ENCODE measurements at places on chromosomes 5 and 9. TPM values are rescaled to one million over a fixed set of nuclear protein-coding genes. Genes with fewer than 3 reads are reported as not detected.

Gene IRX4
- total RNA-seq: not detected

Gene ANKRD31
- total RNA-seq: 0.46 TPM

Gene MAMDC2
- 41.0 TPM for total RNA-seq

Gene GABRA1
- total RNA-seq: not detected

Gene RXFP3
- not detected for total RNA-seq

Gene ISL1
- not detected for total RNA-seq

Gene SURF6
- total RNA-seq: 13.6 TPM

Gene FAM240B
- total RNA-seq: not detected

DNA sequence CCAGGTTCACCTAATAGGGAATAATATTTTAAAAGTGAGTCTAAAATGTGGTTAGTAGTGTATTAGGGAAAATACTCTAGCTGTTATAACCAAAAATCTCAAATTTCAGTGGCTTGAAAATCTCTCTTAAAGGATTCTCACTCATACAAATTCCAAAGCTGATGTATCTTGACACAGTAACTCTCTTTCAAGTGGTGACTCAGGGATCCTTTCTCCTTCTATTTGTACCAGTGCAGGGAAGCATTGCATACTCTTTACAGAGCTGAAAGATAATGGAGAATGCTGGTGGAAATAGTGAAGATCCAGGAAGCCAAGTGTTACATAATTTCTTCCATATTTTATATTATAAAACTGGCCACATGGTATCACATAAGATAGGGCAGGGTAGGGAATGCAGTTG is 560.2 kb upstream of the CDH9 start:
- DNase-seq: no peak
- H3K27me3 ChIP-seq: no peaks in the 10 kb centered on the region
- H3K4me1 ChIP-seq: no peaks in the 10 kb centered on the region
- no peaks in the 10 kb centered on the region for H3K36me3 ChIP-seq
- H3K4me3 ChIP-seq: no peak overlapping the region

GRCh38 chr9:20558566-20559016 is 63.7 kb downstream of the MLLT3 start:
- H3K4me1 ChIP-seq: peaks cover 8% of the 10 kb centered on the region
- H3K27ac ChIP-seq: no peak overlapping the region
- no peak for DNase-seq
- no peak overlapping the region for H3K4me3 ChIP-seq
- no peaks in the 10 kb centered on the region for H3K36me3 ChIP-seq

DNA sequence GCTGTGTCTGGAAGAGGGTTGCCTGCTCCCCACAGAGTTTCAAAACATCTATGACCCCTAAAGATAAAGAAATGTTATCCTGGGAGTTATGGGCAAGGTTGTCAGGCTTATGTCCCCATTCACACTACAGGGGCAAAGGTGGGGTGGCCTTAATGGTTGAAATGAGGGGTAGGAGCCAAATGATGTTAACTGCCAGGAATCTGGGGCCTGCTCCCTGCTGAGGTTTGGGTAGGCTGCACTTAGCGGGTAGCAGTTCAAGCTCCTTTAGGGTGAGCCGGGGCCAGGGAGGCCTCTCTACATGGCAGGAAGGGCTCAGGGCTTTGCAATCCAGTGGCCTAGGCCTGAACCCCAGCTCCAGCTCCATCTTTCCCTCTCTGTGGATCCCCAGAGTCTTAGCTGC is 3.0 kb downstream of the FGF18 start:
- H3K27me3 ChIP-seq: peaks cover 2% of the 10 kb centered on the region
- H3K4me1 ChIP-seq: peaks cover 6% of the 10 kb centered on the region
- no peak for DNase-seq
- no peak overlapping the region for H3K27ac ChIP-seq
- no peaks in the 10 kb centered on the region for H3K36me3 ChIP-seq

GRCh38 chr5:54401515-54401914 is 54.0 kb upstream of the HSPB3 start:
- no peak overlapping the region for H3K27ac ChIP-seq
- H3K4me1 ChIP-seq: no peaks in the 10 kb centered on the region
- no peak for DNase-seq
- H3K27me3 ChIP-seq: no peaks in the 10 kb centered on the region
- H3K4me3 ChIP-seq: no peak overlapping the region

GRCh38 chr9:124011460-124012301 is at the start of gene LHX2:
Gene LHX2, plus strand, starts transcription at chr9:124011768. Its CDS starts 581 bp downstream, at chr9:124012349.
- no peaks in the 10 kb centered on the region for H3K36me3 ChIP-seq
- H3K4me3 ChIP-seq: no peak within 1 kb of the TSS

GRCh38 chr9:95385521-95385920 is 68.0 kb upstream of the FANCC start:
- H3K4me3 ChIP-seq: no peak overlapping the region
- no peak for DNase-seq
- H3K27ac ChIP-seq: no peak overlapping the region
- no peaks in the 10 kb centered on the region for H3K4me1 ChIP-seq

- no peak overlapping the region for H3K4me3 ChIP-seq
- H3K36me3 ChIP-seq: no peaks in the 10 kb centered on the region
- no peak for DNase-seq
- no peaks in the 10 kb centered on the region for H3K27me3 ChIP-seq
- H3K27ac ChIP-seq: no peak overlapping the region
These were observed 12.1 kb downstream of the FAM78A start for GRCh38 chr9:131264231-131264630.

- H3K4me3 ChIP-seq: no peak overlapping the region
- no peak for DNase-seq
- H3K36me3 ChIP-seq: no peaks in the 10 kb centered on the region
These were observed 918.3 kb downstream of the NR2F1-AS1 start for GRCh38 chr5:92662741-92663140.

DNA sequence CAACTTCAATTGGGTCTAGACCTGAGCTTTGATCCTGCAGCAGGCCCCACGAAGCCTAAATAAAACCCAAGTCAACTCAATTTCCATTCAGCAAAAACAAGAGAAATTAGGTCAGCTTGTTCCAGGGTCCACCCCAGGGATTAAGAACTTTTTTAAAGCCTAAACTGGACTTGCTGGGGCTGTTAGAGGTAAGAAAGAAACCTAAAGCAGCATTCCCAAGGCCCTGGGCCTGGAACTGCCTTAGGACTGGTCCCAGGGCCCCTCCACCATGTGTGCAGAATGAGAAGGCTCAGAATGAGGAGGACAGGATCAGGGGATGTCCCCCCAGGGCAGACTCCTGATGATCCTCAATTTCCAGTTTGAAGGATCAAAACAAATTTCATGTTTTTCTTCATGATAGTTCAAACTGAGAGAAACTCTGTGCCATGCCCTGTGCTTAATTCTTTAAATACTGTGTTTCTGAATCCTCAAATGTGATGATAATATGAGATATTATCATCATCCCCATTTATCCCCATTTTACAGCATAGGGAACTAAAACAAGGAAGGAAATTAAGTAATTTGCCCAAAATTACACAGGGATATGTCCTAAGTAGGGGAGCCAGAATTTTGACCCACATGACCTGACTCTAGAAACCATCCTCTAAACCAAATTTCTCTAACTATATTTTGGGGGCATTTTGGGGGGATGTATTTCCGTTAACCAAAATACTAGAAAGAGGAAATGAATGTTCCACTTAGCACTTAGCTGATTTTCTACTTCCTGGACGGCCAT is 64.5 kb downstream of the DENND1A start:
- no peaks in the 10 kb centered on the region for H3K27me3 ChIP-seq
- H3K27ac ChIP-seq: no peak overlapping the region
- no peaks in the 10 kb centered on the region for H3K36me3 ChIP-seq
- no peaks in the 10 kb centered on the region for H3K4me1 ChIP-seq
- no peak overlapping the region for H3K4me3 ChIP-seq

GRCh38 chr5:109936996-109937395 is 247.3 kb downstream of the MAN2A1 start:
- H3K4me1 ChIP-seq: no peaks in the 10 kb centered on the region
- no peak overlapping the region for H3K4me3 ChIP-seq
- H3K27me3 ChIP-seq: no peaks in the 10 kb centered on the region
- no peak for DNase-seq

- H3K27me3 ChIP-seq: no peaks in the 10 kb centered on the region
- H3K27ac ChIP-seq: no peak overlapping the region
- DNase-seq: no peak
- no peaks in the 10 kb centered on the region for H3K36me3 ChIP-seq
These were observed 199.8 kb downstream of the ZNF608 start for GRCh38 chr5:124546643-124547042.

DNA sequence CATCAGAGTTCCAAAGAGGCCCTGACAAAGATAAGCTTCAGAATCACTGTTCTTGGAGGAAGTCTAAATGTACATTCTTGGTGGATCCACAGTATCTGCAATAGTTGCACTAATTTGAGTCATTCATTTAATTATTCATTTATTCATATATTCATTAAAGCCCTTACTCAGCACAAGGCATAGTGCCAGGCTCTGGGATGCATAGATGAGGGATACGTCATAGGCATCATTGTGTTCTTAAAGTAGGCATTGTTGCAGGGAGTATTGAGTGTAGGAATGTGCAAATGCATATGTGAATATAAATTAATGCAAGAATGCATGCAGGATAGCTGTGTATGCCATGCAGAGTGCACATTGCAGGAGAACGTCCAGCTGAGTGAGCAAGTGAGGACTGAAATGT is 100.7 kb downstream of the DRD1 start:
- no peaks in the 10 kb centered on the region for H3K36me3 ChIP-seq
- H3K4me3 ChIP-seq: no peak overlapping the region
- no peaks in the 10 kb centered on the region for H3K27me3 ChIP-seq
- H3K27ac ChIP-seq: no peak overlapping the region

DNA sequence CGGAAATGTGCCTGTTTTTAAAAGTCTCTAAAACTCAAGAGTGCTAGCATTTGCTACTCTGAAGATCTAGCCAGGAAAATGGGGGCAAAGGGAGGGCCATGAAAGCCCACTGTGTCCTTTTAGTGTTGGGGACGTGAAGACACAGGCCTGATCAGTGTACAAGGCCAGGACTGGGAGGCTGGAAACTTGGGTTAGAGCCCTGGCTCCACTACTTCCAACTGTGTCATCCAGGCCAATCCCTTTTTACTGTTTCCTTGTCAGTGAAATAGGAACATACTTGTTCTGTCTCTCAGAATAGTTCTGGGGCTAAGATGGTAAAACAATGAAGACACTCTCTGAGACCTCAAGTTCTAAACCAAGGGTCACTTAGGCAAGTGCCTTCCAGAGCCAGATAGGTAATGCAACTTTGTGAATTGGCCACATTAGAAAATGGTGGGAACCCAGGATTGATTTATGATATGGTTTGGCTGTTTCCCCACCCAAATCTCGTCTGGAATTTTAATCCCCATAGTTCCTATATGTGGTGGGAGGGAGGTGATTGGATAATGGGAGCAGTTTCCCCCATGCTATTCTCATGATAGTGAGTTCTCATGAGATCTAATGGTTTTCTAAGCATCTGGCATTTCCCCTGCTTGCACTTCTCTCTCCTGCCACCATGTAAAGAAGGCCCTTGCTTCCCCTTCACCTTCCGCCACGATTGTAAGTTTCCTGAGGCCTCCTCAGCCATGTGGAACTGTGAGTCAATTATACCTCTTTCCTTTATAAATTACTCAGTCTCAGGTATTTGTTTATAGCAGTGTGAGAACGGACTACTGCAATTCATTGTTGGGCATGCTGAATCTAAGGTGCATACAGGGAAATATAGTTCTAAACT is 30.4 kb upstream of the B4GALT1 start:
- no peaks in the 10 kb centered on the region for H3K27me3 ChIP-seq
- H3K36me3 ChIP-seq: no peaks in the 10 kb centered on the region
- H3K27ac ChIP-seq: no peak overlapping the region
- DNase-seq: no peak
- H3K4me3 ChIP-seq: no peak overlapping the region

GRCh38 chr5:33240558-33240957 is 200.2 kb upstream of the TARS1 start:
- no peaks in the 10 kb centered on the region for H3K4me1 ChIP-seq
- H3K36me3 ChIP-seq: no peaks in the 10 kb centered on the region
- no peak overlapping the region for H3K27ac ChIP-seq

GRCh38 chr9:16143947-16144890 is 591.4 kb downstream of the CCDC171 start:
- no peaks in the 10 kb centered on the region for H3K36me3 ChIP-seq
- peaks cover 3% of the 10 kb centered on the region for H3K4me1 ChIP-seq
- no peaks in the 10 kb centered on the region for H3K27me3 ChIP-seq
- no peak overlapping the region for H3K4me3 ChIP-seq

DNA sequence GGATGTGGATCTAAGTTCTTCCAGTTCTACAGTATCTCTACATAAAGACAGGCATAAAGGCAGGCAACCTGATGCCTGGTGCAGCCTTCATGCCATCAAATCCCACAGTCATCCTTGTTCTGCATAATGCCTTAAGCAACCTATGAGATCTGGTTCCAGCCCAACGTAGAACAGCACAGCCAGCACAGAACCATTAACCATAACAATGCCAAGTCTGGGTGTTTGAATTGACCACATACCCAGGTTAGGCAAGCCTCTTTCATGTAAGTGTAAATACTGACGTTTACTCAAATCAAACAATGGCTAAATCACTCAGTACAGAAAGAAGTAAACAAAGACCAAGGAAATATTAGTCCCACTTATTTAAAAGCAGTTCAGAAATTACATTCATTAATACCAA is 195.0 kb downstream of the ADAMTSL1 start:
- H3K4me3 ChIP-seq: no peak overlapping the region
- no peaks in the 10 kb centered on the region for H3K4me1 ChIP-seq

GRCh38 chr5:17218353-17219005 is 1.0 kb downstream of the BASP1 start:
- H3K36me3 ChIP-seq: no peaks in the 10 kb centered on the region
- H3K4me3 ChIP-seq: peak overlapping the region; percentile 64
- peak overlapping the region; percentile 1 for H3K27ac ChIP-seq

- H3K36me3 ChIP-seq: no peaks in the 10 kb centered on the region
- H3K27me3 ChIP-seq: no peaks in the 10 kb centered on the region
- H3K4me1 ChIP-seq: no peaks in the 10 kb centered on the region
These were observed 8.1 kb downstream of the TAL2 start for GRCh38 chr9:105670315-105670714.

GRCh38 chr5:135139381-135140134 is 105.5 kb upstream of the PITX1 start:
- no peak overlapping the region for H3K27ac ChIP-seq
- no peak overlapping the region for H3K4me3 ChIP-seq
- DNase-seq: no peak
- no peaks in the 10 kb centered on the region for H3K4me1 ChIP-seq
- no peaks in the 10 kb centered on the region for H3K27me3 ChIP-seq
- no peaks in the 10 kb centered on the region for H3K36me3 ChIP-seq

DNA sequence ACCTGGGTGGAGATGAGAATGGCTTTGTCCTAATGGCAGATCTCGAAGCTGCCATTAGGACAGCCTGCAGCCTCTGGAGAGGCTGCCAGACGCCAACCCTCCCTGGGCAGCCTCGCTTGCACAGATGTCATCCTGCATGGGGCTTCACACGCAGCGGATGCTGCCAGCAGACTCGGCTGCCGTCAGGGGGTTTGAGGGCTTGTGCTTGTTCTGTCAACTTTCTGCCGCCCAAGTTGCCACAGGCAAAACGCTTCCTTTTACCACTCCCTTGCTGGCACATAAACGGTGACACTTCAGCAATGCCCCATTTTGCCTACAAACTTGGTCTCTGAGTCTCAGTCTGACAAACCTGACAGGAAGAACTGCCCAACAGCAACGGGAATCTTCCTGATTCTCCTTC is 24.7 kb downstream of the DAP start:
- no peak overlapping the region for H3K27ac ChIP-seq
- H3K4me3 ChIP-seq: no peak overlapping the region
- no peaks in the 10 kb centered on the region for H3K36me3 ChIP-seq
- H3K27me3 ChIP-seq: no peaks in the 10 kb centered on the region

GRCh38 chr9:124551472-124552272 is 44.5 kb upstream of the NR5A1 start:
- no peak for DNase-seq
- H3K27ac ChIP-seq: no peak overlapping the region
- H3K36me3 ChIP-seq: no peaks in the 10 kb centered on the region
- H3K4me1 ChIP-seq: no peaks in the 10 kb centered on the region
- no peak overlapping the region for H3K4me3 ChIP-seq

- H3K27me3 ChIP-seq: no peaks in the 10 kb centered on the region
- H3K36me3 ChIP-seq: no peaks in the 10 kb centered on the region
- DNase-seq: no peak
- H3K27ac ChIP-seq: no peak overlapping the region
These were observed 311.7 kb downstream of the TRIM36 start for GRCh38 chr5:114857941-114858551.

Measured in ovary (tissue), 10 donors.